ENCODE measurements at places on chromosomes 2 and 18. TPM values are rescaled to one million over a fixed set of nuclear protein-coding genes. Genes with fewer than 3 reads are reported as not detected.
A peak's percentile ranks its signal among the peaks of the same experiment; 100 is the strongest.

GRCh38 chr2:29117636-29118303 lies 2.6 kb downstream of the CLIP4 start:
- H3K27ac ChIP-seq: peak overlapping the region; percentile 39
- peaks cover 4% of the 10 kb centered on the region for H3K27me3 ChIP-seq
- peaks cover 45% of the 10 kb centered on the region for H3K4me1 ChIP-seq
- H3K36me3 ChIP-seq: peaks cover 31% of the 10 kb centered on the region

DNA sequence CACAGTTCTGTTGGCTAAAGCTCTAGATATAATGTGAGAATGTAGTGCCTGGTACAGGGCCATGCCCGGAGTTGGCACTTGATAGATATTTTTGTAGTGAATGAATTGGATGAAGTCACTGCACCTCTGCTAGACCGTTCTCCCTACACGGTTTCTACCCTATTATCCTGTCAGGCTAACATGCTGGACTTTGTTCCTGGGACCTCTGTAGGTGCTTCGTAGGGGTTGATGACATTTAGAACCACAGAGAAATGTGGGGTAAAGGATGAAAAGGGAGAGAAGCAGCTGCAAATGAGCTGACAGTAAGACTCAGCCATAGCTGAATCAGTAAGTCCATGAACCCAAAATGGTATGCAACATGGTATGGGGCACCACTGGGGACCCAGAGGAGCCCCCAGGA lies 4.1 kb upstream of the FBLN7 start:
- peaks cover 3% of the 10 kb centered on the region for H3K36me3 ChIP-seq
- peaks cover 3% of the 10 kb centered on the region for H3K4me1 ChIP-seq
- H3K27ac ChIP-seq: no peak overlapping the region
- peaks cover 26% of the 10 kb centered on the region for H3K27me3 ChIP-seq

DNA sequence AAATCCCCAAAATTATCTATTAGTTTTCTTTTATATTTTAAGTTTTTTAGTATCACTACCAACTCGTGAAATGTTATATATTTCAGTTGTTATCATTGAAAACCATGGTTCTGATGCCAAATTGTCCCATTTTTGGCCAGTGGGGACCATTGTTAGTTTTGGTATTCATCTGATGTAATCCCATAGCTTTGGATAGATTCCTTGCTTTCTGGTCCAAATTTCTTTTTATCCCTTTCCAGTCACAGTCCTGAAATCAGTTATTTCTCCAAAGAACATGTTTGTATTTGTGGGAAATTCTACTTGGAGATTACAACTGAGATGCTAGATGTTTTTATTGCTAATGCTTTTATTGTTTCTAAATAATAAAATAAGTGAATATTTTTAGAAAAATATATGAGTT lies 976.8 kb upstream of the CRIM1 start:
- no peak overlapping the region for H3K27ac ChIP-seq
- H3K27me3 ChIP-seq: no peaks in the 10 kb centered on the region
- no peak overlapping the region for H3K4me3 ChIP-seq
- no peaks in the 10 kb centered on the region for H3K4me1 ChIP-seq
- H3K36me3 ChIP-seq: no peaks in the 10 kb centered on the region

DNA sequence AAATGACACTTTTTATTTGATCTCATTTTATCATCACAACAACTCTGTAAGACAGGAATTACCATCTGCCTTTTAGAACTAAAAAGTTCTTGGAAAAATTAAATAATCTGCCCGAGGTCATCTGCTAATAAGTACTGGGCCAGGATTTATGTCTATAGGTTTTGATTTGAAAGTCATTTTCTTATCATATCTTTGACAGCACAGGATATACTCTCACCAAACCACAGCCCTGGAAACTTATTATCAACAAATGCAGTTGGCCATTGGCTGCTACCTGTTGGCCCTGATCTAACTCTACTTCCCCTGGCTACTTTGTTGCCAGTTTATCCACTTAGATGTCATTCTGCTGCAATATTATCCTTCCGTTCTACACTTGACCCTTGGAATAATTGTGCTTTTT lies 354.6 kb downstream of the RAD51AP2 start:
- H3K36me3 ChIP-seq: no peaks in the 10 kb centered on the region
- no peak overlapping the region for H3K4me3 ChIP-seq
- DNase-seq: no peak

GRCh38 chr2:191302459-191303139 lies 57.4 kb downstream of the MYO1B start:
- no peak for DNase-seq
- no peaks in the 10 kb centered on the region for H3K4me1 ChIP-seq
- H3K36me3 ChIP-seq: no peaks in the 10 kb centered on the region
- no peak overlapping the region for H3K27ac ChIP-seq
- peaks cover 8% of the 10 kb centered on the region for H3K27me3 ChIP-seq

DNA sequence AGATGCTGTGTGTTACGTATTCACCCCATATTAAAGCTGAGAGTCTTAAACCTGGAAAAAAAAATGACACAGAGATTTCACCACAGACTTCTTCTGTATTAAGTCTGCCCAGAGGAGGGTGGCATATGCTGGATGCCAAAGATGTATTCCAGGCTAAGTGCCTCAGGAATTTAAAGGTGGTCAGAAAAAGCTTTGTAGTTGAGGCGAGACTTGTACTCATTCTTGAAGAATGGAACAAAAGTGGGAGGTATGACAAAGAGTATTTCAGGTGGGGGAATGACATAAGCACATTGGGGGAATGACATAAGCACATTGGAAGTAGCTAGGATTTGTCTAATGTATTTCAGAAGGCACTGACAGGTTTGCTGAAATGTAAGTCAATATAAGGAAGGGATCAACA lies 98.6 kb downstream of the BABAM2 start:
- no peak overlapping the region for H3K4me3 ChIP-seq
- H3K36me3 ChIP-seq: peaks cover 54% of the 10 kb centered on the region
- H3K27me3 ChIP-seq: no peaks in the 10 kb centered on the region
- H3K4me1 ChIP-seq: peaks cover 30% of the 10 kb centered on the region
- no peak for DNase-seq

DNA sequence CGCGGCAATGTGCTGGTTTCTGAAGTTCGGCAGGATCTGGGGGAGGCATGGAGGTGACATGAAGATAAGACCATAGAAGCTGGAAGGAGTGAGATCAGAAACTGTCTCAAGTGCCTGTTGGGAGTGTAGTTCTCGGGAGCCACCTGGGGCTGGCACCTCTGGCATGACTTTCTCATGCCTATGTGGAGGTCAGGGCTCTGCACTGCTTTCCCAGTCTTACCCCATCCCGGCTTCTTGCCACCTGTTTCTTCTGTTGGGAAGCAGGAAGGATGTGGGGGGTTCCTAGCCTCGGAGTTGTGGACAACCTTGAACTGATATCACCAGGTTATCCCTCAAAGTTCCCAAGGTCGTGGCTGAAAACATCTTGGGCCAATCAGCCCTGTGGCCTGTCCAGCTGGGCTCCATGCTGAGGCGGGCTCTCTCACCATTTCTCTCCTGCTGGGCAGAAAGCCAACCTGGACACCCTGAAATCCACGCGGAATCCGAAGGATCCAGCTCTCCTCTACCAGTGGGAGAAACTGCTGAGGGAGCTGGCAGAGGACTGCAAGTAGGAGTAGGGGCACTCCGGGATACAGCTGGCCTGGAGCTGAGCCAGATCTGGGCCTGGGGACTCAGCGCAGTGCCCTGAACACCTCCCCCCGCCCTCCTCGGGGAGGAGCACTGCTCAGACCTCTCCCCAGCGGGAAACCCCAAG lies 42.5 kb downstream of the FER1L5 start:
- no peak overlapping the region for H3K27ac ChIP-seq
- H3K36me3 ChIP-seq: no peaks in the 10 kb centered on the region
- no peak for DNase-seq
- H3K4me3 ChIP-seq: no peak overlapping the region
- H3K4me1 ChIP-seq: no peaks in the 10 kb centered on the region
- peaks cover 5% of the 10 kb centered on the region for H3K27me3 ChIP-seq

Gene REG1A
- total RNA-seq: not detected

GRCh38 chr2:170571612-170572011 lies 143.5 kb upstream of the SP5 start:
- no peaks in the 10 kb centered on the region for H3K4me1 ChIP-seq
- H3K27me3 ChIP-seq: peaks cover 33% of the 10 kb centered on the region
- H3K4me3 ChIP-seq: no peak overlapping the region
- H3K36me3 ChIP-seq: no peaks in the 10 kb centered on the region

Gene TCF7L1
- total RNA-seq: not detected

- no peak overlapping the region for H3K27ac ChIP-seq
- no peak overlapping the region for H3K4me3 ChIP-seq
- peaks cover 9% of the 10 kb centered on the region for H3K36me3 ChIP-seq
- no peaks in the 10 kb centered on the region for H3K27me3 ChIP-seq
Observed at GRCh38 chr2:127047054-127047453, 59.9 kb downstream of the BIN1 start.

- peaks cover 25% of the 10 kb centered on the region for H3K4me1 ChIP-seq
- H3K4me3 ChIP-seq: no peak overlapping the region
- H3K27me3 ChIP-seq: no peaks in the 10 kb centered on the region
- no peak overlapping the region for H3K27ac ChIP-seq
Observed at GRCh38 chr2:191666226-191666625, 11.7 kb upstream of the NABP1 start.

DNA sequence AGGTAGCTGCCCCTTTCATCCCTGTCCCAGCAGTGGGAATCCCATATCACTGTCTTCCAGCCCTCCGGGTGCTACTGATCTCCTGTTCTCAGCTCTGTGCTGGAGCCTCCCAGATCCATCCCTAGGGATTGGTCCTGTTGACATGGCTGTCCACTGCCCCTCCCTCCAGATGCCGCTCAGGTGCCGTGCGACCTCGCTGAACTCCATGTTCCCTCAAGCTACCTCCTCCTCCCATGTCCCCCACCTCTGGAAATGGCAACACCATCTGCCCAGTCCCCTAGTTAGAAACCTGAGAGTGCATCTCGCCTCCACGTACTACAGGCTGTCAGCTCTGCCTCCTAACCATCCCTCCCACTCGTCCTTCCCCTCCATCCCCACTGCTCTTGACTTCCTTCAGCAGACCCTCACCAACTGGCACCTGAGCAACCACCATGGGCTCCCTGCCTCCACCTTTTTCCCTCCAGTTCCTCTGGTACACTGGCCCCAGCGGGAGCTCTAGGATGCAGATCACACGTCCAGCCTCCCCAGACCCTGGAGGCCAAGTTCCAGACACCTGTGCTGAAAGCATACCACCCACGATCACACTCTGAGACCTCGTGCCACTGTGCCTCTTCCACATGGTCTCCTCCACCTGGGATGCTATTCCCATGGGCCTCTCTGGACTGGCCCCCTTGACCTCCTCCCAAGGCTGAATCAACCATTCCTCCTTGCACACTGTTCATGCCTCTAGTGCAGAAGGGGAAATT lies 106.8 kb downstream of the KLHL29 start:
- H3K27me3 ChIP-seq: peaks cover 34% of the 10 kb centered on the region
- H3K36me3 ChIP-seq: no peaks in the 10 kb centered on the region
- no peak overlapping the region for H3K27ac ChIP-seq
- H3K4me3 ChIP-seq: no peak overlapping the region
- H3K4me1 ChIP-seq: peaks cover 53% of the 10 kb centered on the region
- no peak for DNase-seq

DNA sequence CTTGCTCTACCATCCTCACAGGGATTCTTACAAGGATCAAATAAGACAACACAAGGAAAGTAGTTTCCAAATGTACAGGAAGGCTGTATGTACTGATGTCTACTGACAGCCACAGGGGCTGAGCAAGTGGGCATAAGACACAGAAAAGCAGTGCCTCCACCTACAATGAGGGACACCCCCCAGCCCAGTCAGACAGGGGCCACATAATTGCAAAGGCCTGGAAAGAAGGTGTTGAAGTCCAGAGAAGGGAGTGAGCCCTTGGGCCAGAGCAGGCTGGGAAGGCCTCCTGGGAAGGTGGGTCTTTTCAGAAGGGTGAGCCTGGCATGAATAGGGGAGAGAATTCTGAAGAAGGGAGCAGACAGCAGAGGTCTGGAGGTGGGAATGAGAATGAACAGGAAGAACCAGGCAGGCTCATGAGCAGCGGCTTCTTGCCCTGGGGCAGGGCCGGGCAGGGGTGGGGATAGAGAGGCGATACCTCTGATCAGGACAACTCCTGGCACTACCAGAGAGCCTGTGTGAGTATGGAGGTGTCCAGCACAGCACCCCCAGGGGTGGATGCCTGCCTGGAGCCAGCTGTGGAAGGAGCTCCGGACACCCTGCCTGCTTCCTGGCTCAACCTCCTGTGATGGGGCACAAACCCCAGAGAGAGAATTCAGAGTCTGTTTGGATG lies 30.1 kb downstream of the HS1BP3 start:
- H3K27me3 ChIP-seq: no peaks in the 10 kb centered on the region
- no peak for DNase-seq
- no peak overlapping the region for H3K4me3 ChIP-seq
- no peaks in the 10 kb centered on the region for H3K36me3 ChIP-seq
- H3K4me1 ChIP-seq: peaks cover 2% of the 10 kb centered on the region

Gene ICOS
- total RNA-seq: 26.9 TPM

GRCh38 chr2:171996021-171996420 lies 3.7 kb upstream of the METAP1D start:
- H3K4me1 ChIP-seq: peaks cover 20% of the 10 kb centered on the region
- peaks cover 17% of the 10 kb centered on the region for H3K27me3 ChIP-seq
- no peak overlapping the region for H3K4me3 ChIP-seq
- H3K36me3 ChIP-seq: no peaks in the 10 kb centered on the region
- no peak for DNase-seq

- peak within 1 kb of the TSS; percentile 61 for H3K27ac ChIP-seq
- peaks cover 40% of the 10 kb centered on the region for H3K27me3 ChIP-seq
- H3K4me1 ChIP-seq: peaks cover 5% of the 10 kb centered on the region
- DNase-seq: no peak
- H3K36me3 ChIP-seq: peaks cover 10% of the 10 kb centered on the region
Observed at GRCh38 chr18:28176948-28177827, at the start of gene CDH2. TSS of gene CDH2 (minus strand) at chr18:28177130. CDS start at chr18:28177022, 108 bp downstream.

Gene VPS54
- total RNA-seq: 17.4 TPM

DNA sequence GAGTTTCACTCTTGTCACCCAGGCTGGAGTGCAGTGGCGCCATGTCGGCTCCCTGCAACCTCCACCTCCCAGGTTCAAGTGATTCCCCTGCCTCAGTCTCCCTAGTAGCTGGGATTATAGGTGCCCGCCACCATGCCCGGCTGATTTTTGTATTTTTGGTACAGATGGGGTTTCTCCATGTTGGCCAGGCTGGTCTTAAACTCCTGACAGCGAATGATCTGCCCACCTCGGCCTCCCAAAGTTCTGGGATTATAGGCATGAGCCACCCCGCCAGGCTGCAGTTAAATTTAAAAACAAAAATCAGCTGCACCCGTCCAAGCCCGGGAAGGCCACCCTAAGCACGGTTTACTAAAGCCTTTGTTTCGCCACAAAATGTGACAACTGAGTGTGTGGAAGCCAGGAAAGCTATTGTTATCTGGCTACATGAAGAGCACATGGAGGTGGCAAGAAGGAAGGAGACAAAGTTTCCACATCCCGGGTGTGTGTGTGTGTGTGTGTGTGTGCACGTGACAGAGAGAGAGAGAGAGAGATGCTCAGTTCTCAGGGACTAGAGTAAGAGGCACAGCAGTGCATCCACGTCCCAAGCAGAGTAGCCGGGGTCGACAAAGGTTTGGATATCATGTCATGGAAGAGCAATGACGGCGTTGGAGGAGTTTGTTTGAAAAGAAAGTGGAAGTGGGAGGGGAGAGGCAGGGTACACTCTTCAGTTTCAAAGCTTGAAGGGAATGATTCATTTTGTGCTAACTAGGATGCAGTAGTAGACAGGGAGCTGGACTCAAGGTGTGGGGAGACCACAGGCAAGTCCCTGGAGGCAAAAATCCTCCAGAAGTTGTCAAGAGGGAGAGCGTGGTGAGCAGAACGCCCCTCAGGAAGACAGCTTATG lies 20.1 kb downstream of the INPP5D start:
- H3K36me3 ChIP-seq: peaks cover 59% of the 10 kb centered on the region
- peak overlapping the region; percentile 37 for H3K4me3 ChIP-seq
- no peaks in the 10 kb centered on the region for H3K27me3 ChIP-seq
- peaks cover 73% of the 10 kb centered on the region for H3K4me1 ChIP-seq

Gene SERPINB11
- total RNA-seq: not detected
